ENCODE measurements at places on chromosomes 16 and 17. TPM values are rescaled to one million over a fixed set of nuclear protein-coding genes. Genes with fewer than 3 reads are reported as not detected.

The WBP2 gene
- 38.6 TPM for total RNA-seq

The ERI2 gene
- 22.5 TPM for total RNA-seq

The CHAD gene
- not detected for total RNA-seq

The NOXO1 gene
- 1.9 TPM for total RNA-seq

The SLC35G6 gene
- not detected for total RNA-seq

The SLC16A13 gene
- total RNA-seq: 4.3 TPM

The SLC2A4 gene
- 0.25 TPM for total RNA-seq

The DPEP3 gene
- not detected for total RNA-seq

The KRTAP2-1 gene
- total RNA-seq: not detected

The KAT2A gene
- 31.6 TPM for total RNA-seq

The RAI1 gene
- 15.0 TPM for total RNA-seq

The PLCD3 gene
- total RNA-seq: 60.8 TPM

The DRC3 gene
- 0.42 TPM for total RNA-seq

The RIPOR1 gene
- 31.6 TPM for total RNA-seq

The TPSG1 gene
- total RNA-seq: not detected

The SLC12A3 gene
- not detected for total RNA-seq

The INTS2 gene
- 11.3 TPM for total RNA-seq

The KREMEN2 gene
- 8.5 TPM for total RNA-seq

The TLCD2 gene
- total RNA-seq: 0.60 TPM

The ZNF385C gene
- 0.04 TPM for total RNA-seq

The KCNH6 gene
- total RNA-seq: not detected

The PIGL gene
- total RNA-seq: 16.2 TPM

The RUNDC1 gene
- total RNA-seq: 10.5 TPM
